Hematopoietic multipotent progenitor cell treated with erythropoietin and hydrocortisone succinate and interleukin-3 and kit ligand, for 15 days (in vitro differentiated cells): ENCODE measurements at places on chromosomes 5 and 9.

DNA sequence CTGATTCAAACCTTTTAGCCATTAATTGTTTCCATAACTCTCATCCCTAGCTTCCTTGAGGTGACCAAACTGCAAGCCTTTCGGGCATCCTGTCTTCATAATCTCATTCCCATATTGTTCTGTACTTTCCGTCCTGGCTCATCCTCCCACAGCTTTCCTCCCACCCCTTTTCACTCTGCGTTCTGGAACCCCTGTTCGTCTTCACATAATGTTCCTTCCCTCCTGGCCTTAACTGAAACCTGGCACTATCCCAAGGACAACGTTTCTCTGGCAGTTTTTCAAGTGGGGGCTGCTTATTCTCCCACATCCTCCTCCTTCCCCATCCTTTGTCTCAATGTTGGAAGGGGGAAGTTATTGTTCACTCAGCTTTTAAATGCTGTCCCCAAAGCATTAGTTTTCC is 1.5 kb downstream of the ZNF189 start:
- no peak for DNase-seq

DNA sequence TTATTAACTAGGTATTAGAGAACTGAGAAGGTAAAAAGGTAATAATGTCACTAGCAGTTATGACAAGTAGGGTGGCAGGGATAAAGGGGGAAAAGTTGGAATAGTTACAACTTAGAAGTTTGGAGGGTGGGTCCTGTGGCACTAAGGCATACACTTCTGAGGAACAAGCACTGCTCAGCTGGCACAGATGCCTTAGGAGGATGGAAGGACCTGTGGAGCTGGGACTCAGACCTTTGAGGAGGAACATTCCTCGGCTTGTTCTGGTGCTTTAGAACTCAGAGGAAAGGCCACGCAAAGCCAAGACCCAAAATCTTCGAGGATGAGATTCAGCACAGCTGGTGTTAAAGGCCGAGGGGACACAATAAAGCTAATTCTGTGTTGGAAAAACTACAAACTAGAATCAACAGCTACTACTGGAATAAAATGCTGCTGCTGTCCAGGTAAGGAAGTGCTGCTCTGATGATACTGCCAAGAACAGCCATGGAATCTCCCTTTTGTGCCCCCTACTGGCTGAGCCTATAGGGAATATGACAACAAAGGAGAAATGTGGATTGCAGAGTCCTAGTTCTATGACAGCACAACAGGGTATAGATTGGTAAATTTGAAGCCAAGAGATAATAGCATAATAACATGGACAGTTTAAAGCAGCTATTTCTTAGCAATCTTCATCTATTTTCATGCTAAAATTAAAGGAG is 126.7 kb downstream of the SLC25A46 start:
- no peak for DNase-seq

DNA sequence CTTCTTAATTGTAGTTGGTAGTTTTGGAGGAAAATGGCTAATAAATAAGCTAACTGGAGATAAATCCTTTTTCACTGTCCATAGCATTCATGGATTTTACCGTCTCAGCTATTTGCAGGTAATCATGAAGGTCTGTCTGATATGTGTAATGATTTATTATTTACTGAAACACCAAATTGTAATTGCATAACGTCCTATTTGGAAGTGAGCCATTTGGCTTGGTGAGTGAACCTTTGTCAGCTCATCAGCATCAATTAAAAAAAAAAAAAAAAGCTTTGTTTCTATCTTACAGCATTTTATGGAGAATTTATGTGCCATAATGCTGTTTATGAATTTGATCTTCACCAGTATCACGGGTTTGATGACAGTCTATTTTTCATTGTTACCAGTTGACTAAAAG is 20.2 kb downstream of the RECK start:
- DNase-seq = no peak

DNA sequence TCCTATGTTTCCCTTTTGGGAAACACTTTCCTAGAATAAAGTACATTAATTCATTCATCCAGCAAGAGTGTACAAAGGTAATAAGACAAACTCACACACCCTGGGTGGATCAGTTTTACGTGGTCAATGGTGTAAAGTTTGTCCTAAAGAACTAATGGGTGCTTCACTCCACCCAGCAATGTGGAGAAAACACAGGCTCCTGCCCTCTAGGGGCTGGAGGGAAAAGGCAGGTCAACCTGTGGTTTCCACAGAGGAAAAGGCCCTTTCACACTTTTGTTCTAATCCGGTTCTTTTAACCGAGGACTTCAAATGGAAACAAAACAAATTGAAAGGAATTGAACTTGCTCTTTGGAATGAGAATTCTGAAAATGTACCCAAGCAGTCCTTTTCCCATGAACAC is 80.9 kb upstream of the SPOCK1 start:
- DNase-seq = no peak

GRCh38 chr5:36052538-36052937 is 14.1 kb downstream of the UGT3A2 start:
- no peak for DNase-seq

- DNase-seq = no peak
Observed at GRCh38 chr5:61575103-61575502, 243.0 kb downstream of the ZSWIM6 start.
